ENCODE measurements at places on chromosomes 3 and 15.
A peak's percentile ranks its signal among the peaks of the same experiment; 100 is the strongest.

- no peak for DNase-seq
Observed at GRCh38 chr3:98945101-98945524, 43.6 kb upstream of the DCBLD2 start.

GRCh38 chr15:44710236-44711095, 657 bp downstream of the PATL2 start:
- peak; percentile 87 for DNase-seq

- DNase-seq: no peak
Observed at GRCh38 chr15:35986191-35986721, 440.3 kb upstream of the DPH6 start.

DNA sequence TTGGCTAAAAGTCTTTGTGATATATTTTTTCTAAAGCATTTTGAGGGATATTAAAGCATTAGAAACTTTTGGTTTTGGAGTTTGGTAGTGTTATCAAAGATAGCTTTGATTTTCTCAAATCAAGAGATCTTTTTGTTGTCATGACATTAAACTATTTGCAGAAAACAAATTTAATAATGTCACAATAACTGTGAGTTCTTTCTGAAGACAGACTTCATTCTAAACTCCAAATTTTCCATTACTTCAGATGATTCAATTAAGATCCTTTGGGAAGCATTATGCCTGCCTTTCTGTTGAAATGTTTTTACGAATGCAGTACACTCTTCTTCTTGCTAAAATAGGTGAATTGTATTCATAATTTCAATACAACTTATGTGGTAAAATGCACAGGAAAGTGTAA, 145.4 kb downstream of the ALCAM start:
- DNase-seq: no peak

- no peak for DNase-seq
Observed at GRCh38 chr3:156738251-156738650, 63.9 kb downstream of the TIPARP start.

DNA sequence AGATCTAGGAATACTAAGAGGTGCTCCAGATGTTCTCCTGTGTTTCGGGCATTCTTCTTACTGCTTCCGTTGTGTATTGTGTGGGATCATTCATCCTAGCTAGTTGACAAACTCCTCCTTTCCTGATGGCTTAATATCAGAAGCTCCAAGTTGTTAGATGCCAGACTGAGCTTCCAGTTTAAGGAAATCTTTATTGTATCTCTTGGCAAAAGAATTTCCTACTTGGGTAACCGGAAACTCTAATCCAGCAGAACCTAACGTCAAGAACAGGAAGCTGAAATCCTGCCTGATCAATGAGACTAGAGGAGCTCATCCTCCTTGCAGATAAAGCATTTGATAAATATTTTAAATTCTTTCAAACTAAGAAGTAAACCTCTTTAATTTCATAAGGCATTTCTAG, 27.7 kb upstream of the MYH15 start:
- no peak for DNase-seq

DNA sequence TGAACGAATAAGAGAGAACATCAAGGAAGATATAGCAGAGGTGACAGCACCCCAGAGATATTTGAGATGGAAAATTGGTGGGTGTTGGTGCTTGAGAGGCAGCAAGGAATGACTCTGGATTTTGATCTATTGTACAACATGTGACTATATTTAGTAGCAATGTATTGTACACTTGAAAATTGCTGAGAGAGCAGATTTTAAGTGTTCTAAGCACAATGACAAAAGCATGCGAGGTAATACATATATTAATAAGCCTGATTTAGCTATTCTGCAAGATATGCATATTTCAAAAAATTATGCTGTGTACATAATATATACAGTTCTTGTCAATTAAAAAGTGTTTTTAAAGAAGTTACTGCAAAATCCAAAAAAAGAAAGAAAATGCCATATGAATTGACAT, 194.3 kb downstream of the SLC9A9 start:
- DNase-seq: no peak

- peak; percentile 35 for DNase-seq
Observed at GRCh38 chr3:10023587-10024310, 2.5 kb upstream of the FANCD2 start.

GRCh38 chr15:91956026-91956723, 102.7 kb downstream of the SLCO3A1 start:
- no peak for DNase-seq

DNA sequence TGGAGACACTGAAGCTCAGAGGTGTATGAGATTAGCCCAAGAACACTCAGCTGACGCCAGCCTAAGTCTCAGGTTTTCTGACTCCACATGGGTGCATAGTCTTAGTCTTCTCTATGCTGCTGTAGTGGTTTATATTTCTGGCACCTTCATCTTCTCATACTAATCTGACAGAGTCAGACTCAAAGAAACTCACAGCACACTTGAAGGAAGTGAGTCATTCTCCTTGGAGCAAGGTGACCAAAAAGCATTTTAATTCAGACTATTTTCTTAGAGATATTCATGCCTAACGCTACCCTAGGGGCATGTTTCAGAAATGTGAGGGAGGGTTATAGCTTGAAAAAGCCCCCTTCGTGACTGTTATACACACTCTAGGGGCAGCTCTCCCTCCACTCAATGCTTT, 775.3 kb upstream of the ARPP21 start:
- no peak for DNase-seq

- peak; percentile 58 for DNase-seq
Observed at GRCh38 chr3:125107861-125108567, 52.2 kb upstream of the HEG1 start.

GRCh38 chr3:49352281-49352680, 5.9 kb downstream of the GPX1 start:
- DNase-seq: peak; percentile 54

DNA sequence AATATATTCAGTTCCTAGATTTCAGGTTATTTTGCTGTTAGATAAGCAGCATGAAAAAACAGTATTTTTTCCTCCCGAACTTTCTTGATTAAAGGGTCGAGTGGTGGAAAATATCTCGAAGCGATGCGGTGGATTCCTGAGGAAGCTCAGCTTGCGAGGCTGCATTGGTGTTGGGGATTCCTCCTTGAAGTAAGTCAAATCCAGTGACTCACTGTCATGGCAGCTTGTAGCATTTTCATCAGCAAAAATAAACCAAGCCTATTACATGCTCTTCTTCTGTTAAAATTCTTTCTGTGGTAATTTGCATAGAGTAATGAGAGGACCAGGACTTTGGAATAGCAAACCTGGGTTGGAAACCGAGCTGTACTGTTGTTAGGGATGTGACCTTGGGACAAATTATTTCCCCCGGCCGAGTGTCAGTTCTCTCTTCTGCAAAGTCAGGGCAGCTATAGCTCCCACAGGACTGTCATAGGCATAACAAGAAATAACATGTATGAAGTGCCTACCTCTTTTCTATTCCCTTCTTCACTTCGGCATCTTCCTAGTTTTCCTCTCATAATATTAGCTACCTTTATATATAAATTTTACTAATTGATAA, 75.6 kb downstream of the UBP1 start:
- DNase-seq: no peak

- DNase-seq: peak; percentile 87
Observed at GRCh38 chr3:172550347-172550943, 27.2 kb upstream of the TNFSF10 start.

- no peak for DNase-seq
Observed at GRCh38 chr3:35817216-35817615, 177.9 kb downstream of the ARPP21 start.

DNA sequence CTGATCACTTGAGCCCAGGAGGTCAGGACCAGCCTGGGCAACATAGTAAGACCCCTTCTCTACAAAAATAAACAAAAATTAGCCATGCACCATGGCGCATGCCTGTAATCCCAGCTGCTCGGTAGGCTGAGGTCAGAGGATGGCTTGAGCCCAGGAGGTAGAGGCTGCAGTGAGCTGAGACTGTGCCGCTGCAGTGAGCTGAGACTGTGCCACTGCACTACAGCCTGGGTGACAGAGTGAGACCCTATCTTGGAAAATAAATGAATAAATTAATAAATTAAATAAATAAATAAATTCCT, 10.8 kb downstream of the SHISA5 start:
- no peak for DNase-seq

- DNase-seq: no peak
Observed at GRCh38 chr3:13865581-13865980, 14.3 kb downstream of the WNT7A start.

GRCh38 chr3:105812194-105812586, 56.6 kb downstream of the CBLB start:
- DNase-seq: no peak

DNA sequence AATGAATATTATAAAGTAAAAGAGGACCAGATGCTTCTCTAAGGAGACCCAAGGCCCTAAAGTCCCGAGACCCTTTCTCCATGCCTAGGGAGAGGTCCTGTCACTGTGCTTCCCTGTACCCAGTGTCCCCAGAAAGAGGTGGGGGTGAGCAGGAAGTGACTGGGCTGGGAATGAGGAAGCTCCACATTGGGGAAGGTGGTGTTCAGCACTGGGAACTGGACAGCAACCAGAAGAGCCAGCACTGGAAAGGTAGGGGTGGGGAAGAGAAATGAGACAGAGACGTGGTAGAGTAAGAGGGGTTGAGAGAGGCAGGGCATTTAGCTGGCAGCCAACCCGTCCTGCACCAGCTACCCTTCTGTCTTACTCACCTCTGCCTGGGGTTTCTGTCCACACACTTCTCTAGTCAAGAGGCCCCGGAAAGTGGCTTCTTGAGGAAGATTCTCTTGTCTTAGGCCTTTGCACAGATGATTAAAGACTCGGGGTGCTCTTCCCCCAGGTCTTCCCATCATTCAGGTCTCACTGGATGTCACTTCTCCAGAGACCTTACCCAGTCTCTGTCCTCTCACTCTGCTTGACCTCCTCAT, 12.2 kb downstream of the RRP9 start:
- DNase-seq: peak; percentile 10

DNA sequence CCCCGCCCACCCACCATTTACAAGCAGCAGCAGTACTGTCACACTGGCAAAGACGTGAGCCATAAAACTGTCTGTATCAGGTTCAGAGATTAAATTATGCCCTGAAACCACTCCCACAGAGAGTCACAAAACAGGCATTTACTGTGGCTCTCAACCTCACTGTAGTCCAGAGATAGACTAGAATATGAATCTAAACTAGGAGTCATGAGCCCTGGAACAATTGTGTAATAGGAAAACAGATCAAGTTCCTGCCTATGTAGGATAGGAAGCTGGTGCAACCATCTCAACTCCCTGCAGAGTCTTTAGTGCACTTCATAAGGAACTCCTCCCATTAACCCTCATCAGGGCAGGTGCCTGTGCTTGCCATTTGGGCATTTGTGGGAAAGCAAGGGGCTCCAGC, 61.7 kb downstream of the FAM227B start:
- peak; percentile 6 for DNase-seq

GRCh38 chr3:170180079-170180907, 1.2 kb downstream of the PHC3 start:
- DNase-seq: no peak

DNA sequence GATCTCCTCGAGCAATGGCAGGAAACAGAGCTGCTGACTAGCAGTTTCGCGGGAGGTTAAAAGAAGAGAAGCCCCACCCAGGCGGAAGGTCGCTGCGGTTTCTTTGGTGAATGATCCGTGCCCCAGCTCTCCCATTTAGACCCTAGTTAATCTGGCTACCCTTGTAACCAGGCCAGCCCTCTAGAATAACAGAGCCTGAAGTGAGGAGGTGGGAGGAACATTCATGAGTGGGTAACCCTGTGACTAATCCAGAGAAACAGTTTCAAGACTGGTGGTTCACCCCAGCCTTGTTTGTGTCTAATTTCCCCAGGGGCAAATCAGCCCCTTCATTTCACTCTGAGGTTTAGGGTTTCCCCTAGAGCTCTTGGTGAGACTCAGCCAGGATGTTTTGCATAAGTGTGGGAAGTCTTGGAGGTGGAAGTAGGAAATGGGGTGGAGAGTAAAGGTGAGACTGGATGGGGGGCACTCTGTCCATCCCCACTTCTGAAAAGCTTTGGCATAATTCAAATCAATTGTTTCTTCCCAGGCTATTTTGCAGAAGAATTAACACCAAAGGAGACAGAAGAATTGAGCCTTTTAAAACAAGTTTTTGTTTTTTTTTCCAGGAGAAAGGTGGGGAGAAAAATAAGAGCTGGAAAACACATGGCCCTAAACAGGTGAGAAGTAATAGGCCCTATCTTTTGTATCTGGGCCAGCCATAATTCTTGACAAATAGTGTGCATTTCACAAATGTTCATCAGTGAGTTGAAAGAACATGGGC, 303.1 kb downstream of the RPLP1 start:
- DNase-seq: peak; percentile 43

GRCh38 chr3:48989796-48990635, at the start of gene P4HTM:
Gene P4HTM (plus strand): TSS chr3:48990241. CDS start chr3:48990257, 16 bp downstream.
- peak; percentile 69 for DNase-seq

GRCh38 chr15:52485290-52485689, 43.4 kb downstream of the MYO5A start:
- no peak for DNase-seq

Measured in inflammatory macrophage (primary cell).